ENCODE measurements at places on chromosomes 3 and 15.

DNA sequence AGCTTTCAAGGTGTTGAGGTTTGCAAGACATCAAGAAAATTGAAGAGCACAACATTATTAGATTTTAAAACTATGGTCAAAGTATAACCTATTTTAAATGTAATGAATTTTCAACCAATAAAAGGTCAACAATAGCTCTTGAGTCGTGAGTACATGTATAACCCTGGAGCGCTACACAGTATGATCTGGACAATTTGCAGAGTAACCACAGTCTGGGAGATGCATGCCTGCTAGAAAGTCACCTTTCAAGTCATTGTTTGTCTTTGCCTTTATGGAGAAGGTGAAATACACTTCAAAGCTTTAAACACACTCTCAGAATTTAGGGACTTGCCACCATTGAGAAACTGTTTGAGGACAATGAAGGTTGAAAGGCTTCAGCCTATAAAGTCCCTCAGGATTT, 112.6 kb upstream of the ALCAM start:
- DNase-seq = no peak

DNA sequence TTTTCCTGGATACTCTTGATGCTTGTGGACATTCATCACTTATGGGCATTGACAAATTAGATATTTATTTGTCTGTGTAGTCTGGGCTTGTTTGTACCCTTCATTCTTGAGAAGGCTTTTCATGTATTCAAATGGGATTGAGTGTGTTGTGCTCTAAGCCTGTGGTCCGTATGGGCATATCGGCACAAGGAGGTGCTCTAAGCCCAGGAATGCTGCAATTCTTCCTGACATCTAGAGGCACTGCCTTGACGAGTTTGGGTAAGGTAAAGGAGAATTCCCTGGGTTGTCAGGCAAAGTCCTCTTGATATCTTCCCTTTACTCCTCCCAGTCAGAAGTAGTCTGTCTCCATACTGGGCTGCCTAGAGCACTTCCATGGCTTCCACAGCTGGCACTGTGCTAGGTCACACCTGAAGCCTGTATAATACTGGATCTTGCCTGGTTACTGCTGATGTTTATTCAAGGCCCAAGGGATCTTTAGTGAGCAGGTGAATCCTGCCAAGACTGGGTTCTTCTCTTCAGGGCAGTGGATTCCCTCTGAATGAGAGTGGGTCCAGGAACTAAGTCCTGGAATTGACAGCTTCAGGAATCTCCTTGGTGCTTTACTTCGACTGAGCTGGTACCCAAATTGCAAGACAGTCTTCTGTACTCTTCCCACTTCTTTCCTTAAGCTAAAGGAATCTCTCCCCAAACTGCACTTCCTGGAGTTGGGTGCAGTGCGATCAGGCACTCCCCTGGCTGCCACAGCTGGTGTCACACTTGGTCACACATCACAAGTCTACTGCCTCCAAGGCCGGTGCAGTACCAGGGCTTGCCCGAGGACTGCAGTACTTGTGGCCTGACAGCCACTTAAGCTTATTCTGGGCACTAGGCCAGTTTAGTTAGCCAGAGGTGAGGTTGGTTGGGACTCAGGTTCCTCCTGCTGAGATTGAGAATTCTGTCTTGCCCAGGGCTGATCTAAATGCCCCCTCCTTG, 46.0 kb downstream of the GALK2 start:
- no peak for DNase-seq

- no peak for DNase-seq
These were observed 31.4 kb upstream of the CTNNB1 start for GRCh38 chr3:41167722-41168497.

- DNase-seq = no peak
These were observed 27.4 kb downstream of the IDH2 start for GRCh38 chr15:90074916-90075315.

DNA sequence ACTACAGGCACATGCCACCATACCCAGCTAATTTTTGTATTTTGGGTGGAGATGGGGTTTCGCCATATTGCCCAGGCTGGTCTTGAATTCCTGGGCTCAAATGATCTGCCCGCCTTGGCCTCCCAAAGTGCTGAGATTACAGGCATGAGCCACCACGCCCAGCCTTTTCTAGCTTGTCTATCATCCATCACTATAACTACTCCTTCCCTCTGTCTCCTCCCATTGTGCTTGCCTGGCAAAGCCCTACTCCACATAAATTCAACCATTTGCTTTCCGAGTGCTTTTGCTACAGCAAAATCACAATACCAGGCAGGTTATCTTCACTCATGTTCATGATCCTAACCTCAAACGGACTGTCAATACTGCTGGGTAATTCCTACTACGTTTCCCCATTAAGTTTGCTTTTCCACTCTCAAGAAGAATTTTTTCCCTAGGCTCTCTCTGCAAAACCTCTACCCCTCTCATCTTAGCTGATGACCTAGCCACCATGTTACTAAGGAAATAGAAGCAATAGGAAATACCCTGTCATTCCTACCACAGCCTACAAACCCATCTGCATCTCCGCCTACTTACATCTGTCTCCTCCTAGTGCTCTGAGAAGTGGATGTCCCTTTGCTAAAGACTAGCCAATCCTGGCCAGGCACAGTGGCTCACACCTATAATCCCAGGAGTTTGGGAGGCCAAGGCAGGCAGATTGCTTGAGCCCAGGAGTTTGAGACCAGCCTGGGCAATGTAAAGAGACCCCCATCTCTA, 64.5 kb downstream of the RBPMS2 start:
- DNase-seq = no peak

DNA sequence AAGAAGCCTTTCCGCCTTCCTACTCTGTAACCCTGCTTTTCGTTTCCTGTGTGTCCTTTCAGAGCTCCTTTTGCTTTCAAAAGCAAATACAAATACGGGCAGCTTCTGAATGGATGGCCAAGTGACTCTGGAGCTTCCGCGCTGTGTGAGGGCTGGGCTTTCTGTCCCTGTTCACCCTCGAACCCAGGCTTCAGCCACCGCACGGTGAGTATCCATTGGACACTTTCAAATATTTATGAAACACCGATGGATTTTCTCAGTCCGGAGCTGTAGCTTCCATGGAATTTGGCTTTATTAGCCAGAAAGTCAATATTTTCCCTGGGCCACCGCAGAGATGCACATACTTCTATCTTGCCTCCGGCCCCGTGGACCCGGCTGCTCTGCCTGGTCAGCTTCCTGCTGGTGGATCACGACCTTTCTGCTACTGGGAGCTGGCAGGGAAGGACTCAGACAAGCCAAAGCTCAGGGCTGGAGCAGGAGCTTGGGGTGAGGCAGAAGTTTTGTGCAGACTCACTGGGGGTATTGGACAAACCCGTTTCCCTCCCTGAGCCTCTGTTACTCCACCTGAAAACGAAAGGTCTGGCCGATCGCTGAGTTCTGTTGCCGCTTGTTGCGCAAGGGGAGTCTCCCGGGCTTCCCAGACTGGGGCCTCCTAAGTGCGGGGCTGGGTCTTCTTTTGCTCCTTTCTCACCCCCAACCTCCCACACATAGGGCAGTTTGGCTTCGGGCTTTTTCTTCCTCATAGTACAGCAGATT, 63.6 kb downstream of the LINGO1 start:
- no peak for DNase-seq

GRCh38 chr15:60895986-60896385, 333.1 kb downstream of the RORA start:
- no peak for DNase-seq

GRCh38 chr3:102457644-102458043, 22.8 kb downstream of the ZPLD1 start:
- no peak for DNase-seq

DNA sequence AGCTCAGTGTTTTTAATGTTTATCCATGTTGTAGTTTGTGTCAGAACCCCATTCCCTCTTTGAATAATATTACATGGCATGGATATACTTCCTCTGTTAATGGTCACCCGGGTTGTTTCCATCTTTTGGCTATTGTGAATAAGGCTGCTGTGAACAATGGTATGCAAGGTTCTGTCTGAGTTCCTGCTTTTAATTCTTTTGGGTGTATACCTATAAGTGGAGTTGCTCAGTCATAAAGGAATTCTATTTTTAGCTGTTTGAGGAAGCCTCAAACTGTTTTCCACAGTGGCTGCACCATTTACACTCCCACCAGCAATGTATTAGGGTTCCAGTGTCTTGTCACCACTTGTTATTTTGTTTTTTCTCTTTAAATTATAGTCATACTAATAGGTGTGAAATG, 99.6 kb downstream of the SLC25A26 start:
- no peak for DNase-seq

DNA sequence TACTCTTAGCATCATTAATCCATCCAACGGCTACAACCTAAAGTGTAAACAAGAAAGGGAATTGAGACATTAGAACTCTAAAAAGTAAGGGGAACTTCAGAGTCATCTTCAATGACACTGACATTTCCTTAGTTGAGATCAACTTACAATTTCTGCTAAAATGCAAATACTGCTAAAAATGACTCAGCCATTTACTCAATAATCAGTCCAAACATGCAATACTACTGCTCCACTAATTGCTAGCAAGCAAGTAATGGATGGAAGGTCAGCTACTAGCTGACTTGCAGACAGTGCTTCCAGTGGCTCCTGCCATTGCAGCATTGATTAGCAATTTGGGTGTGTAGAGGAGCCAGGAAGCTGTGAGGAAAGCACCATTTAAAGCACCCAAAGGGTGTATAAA, 28.4 kb downstream of the CD200R1L start:
- no peak for DNase-seq

- no peak for DNase-seq
These were observed 74.7 kb downstream of the DZIP3 start for GRCh38 chr3:108664266-108664665.

- DNase-seq = no peak
These were observed 89.1 kb upstream of the GALNT15 start for GRCh38 chr3:16085410-16085809.

DNA sequence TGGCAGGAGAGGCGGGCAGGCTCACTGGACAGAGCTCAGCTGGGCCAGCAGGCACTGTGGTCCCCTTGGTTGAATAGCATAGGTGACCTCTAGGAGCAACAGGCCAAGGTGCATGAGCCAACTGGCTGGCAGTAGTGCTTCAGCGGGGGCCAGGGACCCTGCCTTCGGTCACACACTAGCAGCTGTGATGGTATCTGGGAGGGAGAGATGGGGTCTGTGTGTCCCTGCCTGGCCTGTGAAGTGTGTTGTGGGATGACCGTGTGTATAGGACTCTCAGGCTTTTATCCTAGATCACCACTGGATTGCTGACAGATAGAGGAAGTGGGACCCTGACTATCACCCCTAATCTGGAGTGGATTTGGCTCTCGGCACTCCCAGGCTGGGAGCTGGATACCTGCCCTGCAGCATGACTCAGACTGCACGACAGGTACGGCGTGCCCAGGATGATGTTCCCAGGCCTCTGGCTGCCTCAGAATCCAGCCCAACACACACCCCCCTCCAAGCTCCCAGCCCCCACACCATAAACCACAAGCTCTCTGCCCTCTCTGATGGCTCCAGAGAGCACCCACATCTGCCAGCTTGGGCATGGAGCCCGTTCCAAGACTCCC, 7.8 kb downstream of the RPS17 start:
- no peak for DNase-seq

- DNase-seq = no peak
These were observed 282.9 kb upstream of the COL8A1 start for GRCh38 chr3:99355465-99355864.

- no peak for DNase-seq
These were observed 28.1 kb downstream of the HCN4 start for GRCh38 chr15:73340502-73341192.

DNA sequence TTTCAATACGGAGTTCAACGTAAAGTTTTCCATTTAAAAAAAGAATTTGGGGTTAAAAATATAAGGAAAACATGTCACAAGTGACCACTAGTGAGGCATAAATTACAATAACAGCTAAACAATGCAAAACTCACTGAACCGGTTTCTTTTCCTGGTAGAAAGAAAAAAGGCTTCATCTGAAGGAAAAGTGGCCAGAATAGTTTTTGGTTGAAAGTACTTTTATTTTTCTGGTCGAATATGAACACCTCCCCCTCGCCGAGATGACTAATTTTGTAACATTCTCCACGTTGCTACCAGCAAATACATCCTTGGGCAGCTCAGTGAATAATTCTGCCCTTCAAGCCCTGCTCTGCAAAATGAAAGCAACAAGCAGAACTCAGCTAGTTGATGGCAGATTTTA, 3.9 kb upstream of the SRGAP3 start:
- DNase-seq = no peak

Data from effector CD4-positive, alpha-beta T cell (primary cell).